ENCODE measurements at places on chromosomes 12 and 14. TPM values are rescaled to one million over a fixed set of nuclear protein-coding genes. Genes with fewer than 3 reads are reported as not detected.

KRT77 gene
- not detected for total RNA-seq

OR4E2 gene
- not detected for total RNA-seq

NUAK1 gene
- 18.9 TPM for total RNA-seq

EIF2B2 gene
- 42.6 TPM for total RNA-seq

A2M gene
- not detected for total RNA-seq

KCNMB4 gene
- 12.7 TPM for total RNA-seq

BCL2L14 gene
- 2.4 TPM for total RNA-seq

TSHR gene
- total RNA-seq, result not detected

DGKA gene
- total RNA-seq, result 18.0 TPM

KCNK13 gene
- 0.69 TPM for total RNA-seq

TAS2R46 gene
- total RNA-seq, result 0.48 TPM

POTEG gene
- total RNA-seq, result not detected

BCAT1 gene
- 263 TPM for total RNA-seq

SRRM4 gene
- total RNA-seq, result 1.1 TPM

TSPAN8 gene
- not detected for total RNA-seq

LTB4R2 gene
- total RNA-seq, result 7.0 TPM

GARIN6 gene
- total RNA-seq, result not detected

C12orf56 gene
- 1.1 TPM for total RNA-seq

TAS2R20 gene
- 0.54 TPM for total RNA-seq

C12orf54 gene
- not detected for total RNA-seq

SPIC gene
- total RNA-seq, result not detected

ESPL1 gene
- total RNA-seq, result 52.7 TPM

VDR gene
- 0.65 TPM for total RNA-seq

ADAMTS20 gene
- 4.5 TPM for total RNA-seq

KLRB1 gene
- not detected for total RNA-seq

GPRC5D gene
- not detected for total RNA-seq

LACRT gene
- total RNA-seq, result not detected

COX8C gene
- total RNA-seq, result not detected

GUCY2C gene
- 2.5 TPM for total RNA-seq

EPYC gene
- not detected for total RNA-seq

FITM1 gene
- 0.33 TPM for total RNA-seq

RAB2B gene
- total RNA-seq, result 27.6 TPM

TPH2 gene
- total RNA-seq, result 0.90 TPM

DDN gene
- 0.21 TPM for total RNA-seq

ACIN1 gene
- 237 TPM for total RNA-seq

CCNB1IP1 gene
- total RNA-seq, result 173 TPM

SLC6A12 gene
- 1.1 TPM for total RNA-seq

DEGS2 gene
- 0.61 TPM for total RNA-seq

P2RX7 gene
- 0.42 TPM for total RNA-seq

ACOT6 gene
- total RNA-seq, result not detected

KRT73 gene
- total RNA-seq, result not detected

SPTSSA gene
- 23.5 TPM for total RNA-seq

ZNF268 gene
- total RNA-seq, result 23.5 TPM

EPS8 gene
- 4.6 TPM for total RNA-seq

FAM177A1 gene
- total RNA-seq, result 32.0 TPM

GPRC5A gene
- total RNA-seq, result 1.0 TPM

BCL7A gene
- 12.7 TPM for total RNA-seq

TTLL5 gene
- total RNA-seq, result 45.9 TPM

LRFN5 gene
- 5.4 TPM for total RNA-seq

SLC8A3 gene
- 1.0 TPM for total RNA-seq

SLCO1B1 gene
- not detected for total RNA-seq

KRT2 gene
- not detected for total RNA-seq
